Uterus (tissue), 4 donors: ENCODE measurements at places on chromosomes 3 and 15.

DNA sequence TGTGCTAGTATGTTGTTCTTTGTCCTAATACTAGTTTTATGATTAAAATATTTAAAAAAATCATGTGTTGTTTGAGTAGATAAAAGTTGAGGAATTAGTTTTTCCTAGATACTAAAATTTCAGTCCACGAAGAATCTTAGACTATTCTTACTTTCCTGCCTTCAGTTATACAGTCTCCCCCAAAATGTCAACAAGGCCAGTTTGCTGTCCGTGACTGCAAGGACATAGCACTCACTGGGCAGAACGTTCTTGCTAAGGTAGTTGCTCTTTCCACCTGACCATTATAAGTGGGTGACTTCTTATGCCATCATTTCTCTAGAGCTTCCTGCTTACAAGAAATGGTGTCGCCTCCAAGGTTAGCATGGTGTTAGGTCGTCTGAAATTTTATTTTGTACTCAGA, 32.8 kb downstream of the KAT2B start:
- DNase-seq = no peak

DNA sequence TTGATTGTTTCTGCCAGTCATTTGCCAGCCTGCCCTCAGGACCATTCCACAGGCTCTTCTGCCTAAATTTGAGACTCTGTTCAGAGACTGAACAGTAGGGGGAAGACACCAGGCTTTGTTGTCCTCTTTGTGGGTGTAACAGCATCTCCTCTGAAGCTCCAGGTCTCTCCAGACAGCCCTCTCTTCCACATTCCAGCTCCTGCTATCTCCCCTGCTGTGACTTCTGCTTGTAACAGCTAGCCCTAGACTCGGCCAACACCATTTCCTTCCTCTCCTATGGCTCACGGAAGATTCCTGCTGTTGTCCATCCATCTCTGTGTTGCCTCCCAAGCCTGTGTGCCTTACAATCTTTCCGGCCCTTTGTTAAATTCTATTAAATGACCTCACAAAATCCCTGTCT, 40.2 kb downstream of the SUCLG2 start:
- no peak for DNase-seq

GRCh38 chr3:29331035-29331434, 50.2 kb downstream of the RBMS3 start:
- no peak for DNase-seq

DNA sequence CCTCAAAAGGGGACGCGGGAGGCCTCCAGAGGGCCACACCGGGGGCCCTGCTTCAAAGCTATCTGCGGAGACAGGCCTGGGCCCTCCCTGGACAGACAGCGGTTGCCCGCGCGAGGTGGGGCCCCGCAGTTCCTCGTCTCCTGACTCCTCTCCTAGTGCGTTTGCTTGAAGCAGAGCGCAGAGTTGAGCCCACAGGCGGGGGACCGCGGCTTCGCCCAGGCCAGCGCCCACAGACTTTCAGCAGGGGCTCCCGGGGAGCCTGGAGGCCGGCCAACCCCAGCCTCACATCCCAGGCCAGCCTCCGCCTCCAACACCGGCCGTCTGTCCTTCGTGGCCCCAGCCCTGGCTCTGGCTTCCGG, 540 bp upstream of the ADAMTS7 start:
- DNase-seq = no peak

DNA sequence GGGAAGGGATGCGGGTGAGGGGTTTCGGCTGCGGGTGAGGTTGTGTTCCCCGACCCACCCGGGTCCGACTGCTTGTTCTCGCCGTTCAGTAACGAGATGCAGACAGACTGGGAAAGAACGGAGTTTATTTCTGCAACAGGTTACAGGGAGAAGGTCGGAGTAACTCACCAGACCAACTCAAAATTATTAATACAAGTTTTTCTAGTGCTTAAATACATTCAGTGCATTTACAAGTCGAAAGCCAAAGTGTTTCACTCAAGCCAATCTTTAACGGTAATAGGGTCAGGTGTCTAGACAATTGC, 492 bp upstream of the HIGD1A start:
- no peak for DNase-seq

GRCh38 chr15:37098468-37099318, 1.7 kb downstream of the MEIS2 start:
- peak; percentile 57 for DNase-seq

DNA sequence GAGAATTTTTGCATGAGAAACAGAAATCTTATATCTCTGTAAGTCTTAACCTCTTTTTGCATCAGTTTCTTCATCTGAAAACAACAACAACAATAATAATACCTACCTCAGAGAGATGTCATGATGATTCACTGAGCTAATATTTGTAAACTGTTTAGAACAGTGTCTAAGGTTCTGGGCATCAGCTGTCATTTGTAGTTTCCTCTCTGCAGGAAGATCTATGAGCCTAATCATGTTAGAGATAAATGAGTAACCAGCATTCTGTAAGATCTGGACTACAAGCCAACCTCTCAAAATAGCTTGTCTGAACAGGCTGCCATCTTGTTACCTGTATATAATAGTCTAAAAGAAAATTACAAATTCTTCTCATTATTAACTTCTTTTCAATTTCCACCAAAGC, 383.0 kb upstream of the RORA start:
- no peak for DNase-seq

- DNase-seq = no peak
Observed at GRCh38 chr3:30786365-30786764, 108.1 kb downstream of the GADL1 start.

DNA sequence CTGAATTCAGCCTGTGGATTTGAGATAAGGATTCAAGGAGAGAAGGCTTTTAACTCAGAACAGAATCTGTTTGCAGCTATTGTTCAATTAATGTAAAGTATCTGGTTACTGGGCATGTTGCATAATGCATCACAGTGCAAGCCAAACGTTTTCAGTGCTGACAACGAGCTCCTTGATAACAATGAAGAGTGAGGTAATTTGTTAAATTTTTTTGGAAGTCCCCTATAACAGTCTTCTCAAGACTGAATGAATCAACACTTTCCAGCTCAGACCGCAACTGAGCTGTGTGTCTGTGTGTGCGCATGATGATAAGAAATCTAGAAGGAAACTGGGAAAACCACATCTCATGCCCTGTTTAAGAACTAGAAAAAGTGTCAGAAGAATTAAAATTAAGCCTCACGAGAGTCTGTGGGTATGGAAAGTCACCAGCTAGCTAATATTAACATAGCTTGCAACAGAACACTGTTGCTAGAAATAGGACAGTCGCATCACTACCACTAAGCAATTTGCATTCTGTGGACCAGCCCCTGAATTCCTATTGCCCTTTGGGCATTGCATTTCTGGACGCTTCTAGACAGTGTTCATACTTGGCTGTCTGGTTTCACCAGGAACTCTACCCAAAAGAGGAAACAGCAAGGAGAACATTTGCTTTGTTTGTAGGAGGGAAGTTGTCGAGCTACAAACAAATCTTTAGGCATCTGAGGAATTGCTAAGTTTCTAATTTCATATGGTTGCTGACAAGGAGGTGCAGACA, 43.7 kb upstream of the ATP2C1 start:
- no peak for DNase-seq

- DNase-seq = no peak
Observed at GRCh38 chr15:101617390-101617965, 34.7 kb downstream of the TM2D3 start.

DNA sequence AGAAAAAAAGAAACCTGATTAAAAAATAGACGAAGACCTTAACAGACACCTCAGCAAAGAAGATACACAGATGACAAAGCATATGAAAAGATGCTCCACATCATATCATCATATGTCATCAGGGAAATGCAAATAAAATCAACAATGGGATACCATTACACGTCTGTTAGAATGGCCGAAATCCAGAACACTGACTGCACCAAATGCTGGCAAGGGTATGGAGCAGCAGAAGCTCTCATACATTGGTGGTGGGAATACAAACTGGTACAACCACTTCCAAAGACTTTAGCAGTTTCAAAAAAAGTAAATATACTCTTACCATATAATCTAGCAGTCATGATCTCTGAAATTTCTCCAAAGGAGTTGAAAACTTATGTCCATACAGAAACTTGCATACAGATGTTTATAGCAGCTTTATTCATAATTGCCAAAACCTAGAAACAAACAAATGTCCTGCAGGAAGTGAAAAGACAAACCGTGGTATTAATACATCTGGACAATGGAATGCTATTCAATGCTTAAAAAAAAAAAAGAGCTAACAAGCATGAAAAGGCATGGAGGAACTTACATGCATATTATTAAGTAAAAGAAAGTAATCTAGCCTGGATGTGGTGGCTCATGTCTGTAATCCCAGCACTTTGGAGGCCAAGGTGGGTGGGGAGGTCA, 107.4 kb downstream of the HES1 start:
- DNase-seq = no peak

DNA sequence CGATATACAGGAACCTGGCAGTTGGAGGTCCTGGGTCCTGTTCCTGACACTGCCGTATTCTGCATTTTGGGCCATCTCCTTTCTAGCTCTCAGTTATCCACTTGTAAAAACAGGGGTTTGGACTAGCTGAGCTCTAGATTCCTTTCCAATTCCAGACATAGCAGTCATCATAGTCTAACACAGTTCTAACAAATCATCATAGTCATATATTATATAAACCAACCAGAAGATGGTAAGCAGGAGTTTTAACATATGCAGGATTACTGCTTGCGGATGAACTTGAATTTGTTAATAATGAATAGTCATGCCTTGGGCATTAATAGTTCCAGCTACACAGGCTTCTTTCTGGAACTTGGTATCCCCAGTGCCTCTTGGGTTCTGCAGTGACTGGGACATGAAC, 26.6 kb downstream of the MASP1 start:
- no peak for DNase-seq

GRCh38 chr3:39724233-39724846, 85.1 kb upstream of the MYRIP start:
- DNase-seq = no peak

DNA sequence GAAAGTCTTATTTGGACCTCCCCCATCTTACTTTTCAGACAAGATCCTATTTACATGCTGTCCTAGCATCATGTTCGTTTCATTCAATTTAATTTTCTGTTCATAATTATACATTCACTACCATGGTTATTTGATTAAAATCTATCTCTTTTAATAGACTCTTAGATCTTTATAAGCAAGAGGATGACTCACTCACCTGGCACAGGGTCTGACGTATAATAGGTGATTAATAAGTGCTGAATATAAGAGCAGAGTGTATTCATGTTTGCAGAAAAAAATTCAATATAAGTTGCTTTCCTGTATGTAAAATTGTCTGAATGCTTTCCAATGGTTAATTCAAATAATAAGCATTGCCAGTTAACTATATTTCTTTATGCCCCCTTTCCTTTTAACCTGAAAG, 165.5 kb upstream of the CBLB start:
- DNase-seq = no peak

- DNase-seq = peak; percentile 46
Observed at GRCh38 chr3:157130467-157131251, 29.3 kb downstream of the CCNL1 start.

DNA sequence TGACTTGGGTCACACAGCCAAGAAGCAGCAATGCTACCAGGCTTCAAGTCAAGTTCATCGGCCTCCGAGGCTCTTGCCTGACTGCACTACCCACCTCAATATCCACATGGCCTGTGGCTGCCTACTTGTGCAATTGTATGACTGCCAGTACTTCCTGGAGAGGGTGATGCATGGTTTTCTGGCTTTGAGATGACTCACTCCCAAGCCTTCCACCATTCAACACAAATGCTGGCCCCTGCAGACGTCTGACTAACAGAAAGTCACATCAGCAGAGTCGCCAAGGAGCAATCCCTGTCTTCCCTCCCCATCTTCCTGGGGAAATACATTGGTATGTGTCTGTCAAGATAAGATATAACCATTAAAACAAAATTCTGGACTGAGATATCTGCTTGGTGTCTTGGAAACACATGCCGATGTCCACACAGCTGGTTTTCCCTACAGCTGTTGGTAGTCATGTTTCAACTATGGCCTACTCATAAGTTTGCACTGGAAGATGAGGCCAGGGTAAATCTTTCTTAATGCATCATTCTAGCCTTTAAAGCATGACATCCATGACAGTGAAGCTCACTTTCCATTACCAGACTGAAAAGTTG, 79.6 kb upstream of the SPATA12 start:
- DNase-seq = peak; percentile 41

DNA sequence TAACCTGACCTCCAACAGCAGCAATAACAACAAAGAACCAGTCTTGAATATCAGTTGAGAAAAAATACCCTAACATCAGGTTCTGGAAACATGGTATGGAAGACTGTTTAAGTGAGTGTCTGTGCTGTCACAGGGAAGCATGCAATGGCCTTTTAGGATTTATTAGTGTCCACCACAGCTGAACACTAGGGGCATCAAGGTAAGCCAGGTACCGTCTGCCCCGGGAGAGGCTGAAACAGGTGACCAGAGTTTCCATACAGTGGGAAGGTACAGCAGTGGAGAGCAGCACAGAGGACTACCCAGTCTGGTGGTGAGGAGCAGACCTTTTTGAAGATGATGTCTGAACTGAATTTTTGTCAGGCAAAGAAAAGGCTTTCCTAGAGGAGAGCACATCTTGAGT, 18.4 kb downstream of the ZDHHC23 start:
- no peak for DNase-seq

DNA sequence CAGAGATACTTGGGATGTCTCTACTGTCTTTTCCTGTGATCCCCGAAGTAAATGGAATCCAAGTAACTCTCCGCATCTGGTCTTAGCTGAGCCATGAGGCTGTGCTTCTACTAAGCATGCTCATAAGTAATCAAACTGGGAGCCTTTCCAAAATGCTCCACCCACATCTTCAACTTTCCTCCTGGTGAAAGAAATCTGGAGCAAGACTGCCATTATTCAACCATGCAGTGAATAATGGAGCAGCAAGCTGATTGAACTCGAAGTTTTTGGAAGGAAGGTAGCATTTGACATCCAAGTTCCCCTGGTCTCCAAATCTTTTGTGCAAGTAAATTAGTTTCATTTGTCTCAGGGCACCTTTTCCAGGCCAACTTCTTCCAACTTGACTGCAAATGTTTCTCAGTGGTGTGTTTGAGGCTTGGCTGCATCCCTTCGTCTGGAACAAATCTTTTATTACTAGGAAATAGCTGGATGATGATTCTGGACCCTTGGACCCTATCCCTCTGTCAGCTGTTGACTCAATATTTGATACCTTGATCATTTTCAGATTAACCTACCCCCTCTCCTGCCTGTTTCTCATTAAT, 19.4 kb downstream of the GXYLT2 start:
- peak; percentile 70 for DNase-seq

- DNase-seq = no peak
Observed at GRCh38 chr3:29606416-29606815, 325.5 kb downstream of the RBMS3 start.

DNA sequence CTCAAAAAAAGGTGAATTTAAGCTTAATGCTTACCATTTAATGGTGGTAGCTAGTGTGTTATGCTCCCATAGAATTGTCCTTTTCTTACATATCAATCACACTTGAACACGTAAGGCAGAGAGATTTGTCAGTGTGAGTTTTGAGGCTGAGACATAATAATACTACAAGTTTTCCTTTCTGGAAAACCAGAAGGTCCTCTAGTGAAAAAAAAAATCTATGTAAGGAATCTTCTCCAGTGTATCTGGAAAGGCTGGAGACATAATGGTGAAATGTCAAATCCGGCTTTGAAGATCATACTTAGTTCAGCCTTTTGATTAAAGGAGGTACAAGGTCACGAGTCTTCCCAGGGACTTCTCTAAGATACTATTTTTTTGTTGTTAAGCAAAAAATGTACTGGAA, 3.4 kb downstream of the TSC22D2 start:
- DNase-seq = no peak
